ENCODE measurements at places on chromosomes 1 and 21.

DNA sequence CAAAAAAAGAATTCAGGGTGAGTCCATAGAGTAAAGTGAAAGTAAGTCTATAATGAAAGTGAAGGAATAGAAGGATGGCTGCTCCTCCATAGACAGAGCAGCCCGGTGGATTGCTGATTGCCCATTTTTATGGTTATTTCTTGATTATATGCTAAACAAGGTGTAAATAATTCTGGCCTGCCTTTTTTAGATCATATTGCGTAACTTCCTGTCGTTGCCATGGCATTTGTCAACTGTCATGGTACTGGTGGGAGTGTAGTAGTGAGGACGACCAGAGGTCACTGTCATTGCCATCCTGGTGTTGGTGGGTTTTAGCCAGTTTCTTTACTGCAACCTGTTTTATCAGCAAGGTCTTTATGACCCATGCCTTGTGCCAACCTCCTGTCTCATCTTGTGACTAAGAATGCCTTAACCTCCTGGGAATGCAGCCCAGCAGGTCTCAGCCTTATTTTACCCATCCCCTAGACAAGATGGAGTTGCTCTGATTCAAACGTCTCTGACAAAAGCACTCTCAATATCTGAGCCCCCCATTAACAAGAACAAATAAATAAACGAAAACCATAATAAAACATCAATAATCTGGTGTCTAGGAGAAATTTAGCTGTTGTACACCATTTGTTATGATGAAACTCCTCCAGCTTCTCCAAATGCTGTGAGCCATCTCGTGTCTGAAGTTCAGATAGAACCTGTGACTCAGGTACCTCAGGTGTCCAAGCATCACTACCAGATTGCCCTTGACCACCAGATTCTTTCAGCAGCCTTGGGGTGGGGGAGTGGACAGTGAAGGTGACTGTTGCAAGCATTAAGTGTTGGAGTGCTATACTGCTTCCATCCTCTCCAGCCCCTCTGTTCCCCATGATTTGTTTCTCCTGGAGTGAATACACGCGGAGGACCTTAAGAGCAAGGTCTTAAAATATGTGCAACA is 36.0 kb downstream of the EBNA1BP2 start:
- no peak for DNase-seq

GRCh38 chr1:213984387-213985208 is 3.2 kb upstream of the PROX1 start:
- DNase-seq = no peak

DNA sequence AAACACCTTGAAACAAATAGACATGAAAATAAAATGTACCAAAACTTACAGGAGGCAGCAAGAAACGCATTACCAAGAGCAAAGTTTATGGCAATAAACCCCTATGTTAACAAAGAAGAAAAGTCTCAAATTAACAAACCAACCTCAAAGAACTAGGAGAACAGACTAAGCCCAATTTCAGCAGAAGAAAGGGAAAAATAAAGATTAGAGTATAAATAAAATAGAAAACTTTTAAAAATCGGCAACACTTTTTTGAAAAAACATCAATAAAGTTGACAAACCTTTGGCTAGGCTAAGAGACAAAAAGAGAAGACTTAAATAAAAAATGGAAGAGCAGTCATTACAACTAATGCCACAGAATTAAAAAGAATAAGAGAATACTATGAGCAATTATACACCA is 42.7 kb downstream of the SLC30A10 start:
- no peak for DNase-seq

DNA sequence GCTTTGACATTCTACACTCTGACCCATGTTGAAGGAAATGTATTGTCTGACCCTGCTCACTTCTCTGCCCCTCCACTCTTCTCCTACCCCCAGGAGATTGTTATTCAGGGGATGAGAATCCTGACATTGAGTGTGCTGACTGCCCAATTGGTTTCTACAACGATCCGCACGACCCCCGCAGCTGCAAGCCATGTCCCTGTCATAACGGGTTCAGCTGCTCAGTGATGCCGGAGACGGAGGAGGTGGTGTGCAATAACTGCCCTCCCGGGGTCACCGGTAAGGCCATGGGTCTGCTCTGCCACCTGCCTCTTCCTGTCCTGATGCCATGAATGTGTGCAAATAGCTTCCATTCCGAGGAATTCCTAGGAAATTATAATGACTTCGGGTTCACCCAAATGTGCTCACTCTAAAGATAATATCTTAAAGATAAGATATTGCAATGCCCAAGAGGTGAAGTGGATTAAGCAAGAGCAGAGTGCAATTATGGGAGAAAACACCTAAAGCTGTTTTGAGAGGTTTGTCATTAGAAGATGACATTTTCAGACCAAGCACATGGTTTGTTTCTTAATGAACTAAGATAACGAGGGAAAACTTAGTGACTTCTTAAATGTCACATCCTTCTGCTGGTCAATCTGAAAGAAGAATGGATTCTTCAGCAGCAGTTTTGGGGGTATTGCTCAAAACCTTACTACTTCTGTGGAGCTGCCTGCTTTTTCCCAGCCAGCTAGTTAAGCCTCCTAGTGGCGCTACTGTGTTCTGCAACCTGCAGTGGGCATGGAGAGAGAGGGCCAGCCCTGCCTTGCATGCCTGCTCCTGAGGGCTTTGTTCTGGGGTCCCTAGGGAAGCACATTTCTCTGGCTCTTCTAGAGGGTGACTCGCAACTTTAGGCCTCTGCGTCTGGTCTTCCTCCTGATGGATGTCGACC is 41.6 kb downstream of the LAMC2 start:
- no peak for DNase-seq

- DNase-seq = no peak
These were observed 539.7 kb upstream of the DAB1 start for GRCh38 chr1:57963581-57963980.

- no peak for DNase-seq
These were observed 52.7 kb upstream of the EIF4G3 start for GRCh38 chr1:21229246-21230000.

DNA sequence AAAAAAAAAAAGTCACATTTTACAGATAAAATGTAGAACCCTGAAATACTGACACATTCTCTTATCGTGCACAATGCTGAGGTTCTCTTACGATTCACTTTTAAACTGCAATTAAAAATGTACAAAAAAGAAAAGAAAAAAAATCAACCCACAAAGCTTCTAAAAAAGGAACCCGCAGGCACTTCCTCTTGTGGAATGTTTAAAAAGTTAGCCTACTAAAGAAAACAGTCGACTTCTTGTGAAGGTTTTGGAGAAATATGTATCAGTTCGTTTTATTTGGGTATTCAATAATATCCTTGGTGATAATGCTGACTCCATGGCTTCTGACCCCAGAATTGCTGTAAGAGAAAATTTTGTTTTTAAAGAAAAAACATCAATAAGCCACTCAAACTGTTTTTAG is 10.2 kb downstream of the HNRNPU start:
- DNase-seq = no peak

DNA sequence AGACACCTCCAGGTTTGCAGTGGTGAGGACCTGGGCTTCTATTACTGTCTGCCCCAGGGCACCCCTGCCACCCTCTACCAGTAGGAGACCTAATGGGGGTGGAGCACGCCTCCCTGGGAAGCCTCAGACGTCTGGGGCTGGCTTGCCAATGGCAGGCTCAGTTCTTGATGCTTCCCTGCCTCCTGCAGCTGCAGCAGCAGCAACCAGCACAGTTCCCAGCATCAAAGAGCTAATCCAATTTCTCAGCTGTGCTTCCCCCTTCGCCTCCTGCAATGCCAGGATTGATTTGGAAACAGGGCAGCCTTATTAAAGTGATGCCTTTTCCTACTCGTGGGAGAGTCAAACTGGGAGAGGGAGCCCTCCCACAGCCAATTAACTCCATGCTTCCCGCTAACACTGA is 8.2 kb downstream of the SYT2 start:
- no peak for DNase-seq

DNA sequence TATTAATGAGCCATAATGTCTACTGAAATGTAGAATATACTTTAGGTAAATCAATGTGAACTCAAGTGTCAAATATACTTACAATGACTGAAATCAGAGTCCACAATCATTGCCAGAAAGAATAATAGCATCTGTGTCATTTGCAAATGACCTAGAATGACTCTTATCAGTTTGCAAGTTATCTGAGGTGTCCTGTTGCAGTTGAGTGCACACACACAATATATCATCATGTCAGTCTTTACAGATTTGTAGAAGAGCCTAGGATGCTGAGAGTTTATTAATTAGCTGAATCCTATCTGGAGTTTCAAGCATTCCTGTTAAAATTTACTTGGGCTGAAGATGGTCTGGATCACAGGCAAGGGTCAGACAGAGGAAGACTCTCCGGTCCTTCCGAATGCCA is 324.0 kb upstream of the GREM2 start:
- DNase-seq = no peak

DNA sequence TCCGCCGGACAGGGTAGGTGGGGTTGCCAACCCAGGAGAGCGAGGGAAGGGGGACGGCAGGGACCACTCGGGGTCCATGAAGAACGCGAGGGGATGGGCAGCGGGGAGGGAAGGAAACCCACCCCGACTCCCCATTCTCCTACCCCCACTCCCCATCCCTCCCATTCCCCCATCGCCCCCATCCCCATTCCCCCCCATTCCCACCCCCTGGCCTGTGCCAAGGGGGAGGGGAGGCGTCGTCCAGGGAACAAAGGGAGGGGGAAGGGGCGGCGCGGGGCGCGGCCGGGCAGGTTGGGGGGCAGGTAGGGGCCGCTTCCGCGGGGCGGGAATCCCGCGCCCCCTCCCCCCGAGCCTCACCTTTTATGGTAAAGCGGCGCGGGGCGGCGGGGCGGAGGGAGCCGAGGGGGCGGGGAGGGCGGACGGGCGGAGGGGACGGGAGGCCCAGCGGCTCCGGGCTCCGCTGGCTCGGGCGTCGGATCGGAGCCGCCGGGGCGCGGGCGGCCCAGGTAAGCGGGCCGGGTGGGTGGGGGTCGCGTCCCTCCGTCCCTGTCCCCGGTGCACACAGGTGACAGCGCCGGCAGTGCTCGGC is at the start of gene FBLIM1:
Gene FBLIM1 (plus strand): TSS at position 453 of the 589 bp plus-strand sequence. CDS start 6,189 bp downstream, outside the sequence.
- DNase-seq = no peak

DNA sequence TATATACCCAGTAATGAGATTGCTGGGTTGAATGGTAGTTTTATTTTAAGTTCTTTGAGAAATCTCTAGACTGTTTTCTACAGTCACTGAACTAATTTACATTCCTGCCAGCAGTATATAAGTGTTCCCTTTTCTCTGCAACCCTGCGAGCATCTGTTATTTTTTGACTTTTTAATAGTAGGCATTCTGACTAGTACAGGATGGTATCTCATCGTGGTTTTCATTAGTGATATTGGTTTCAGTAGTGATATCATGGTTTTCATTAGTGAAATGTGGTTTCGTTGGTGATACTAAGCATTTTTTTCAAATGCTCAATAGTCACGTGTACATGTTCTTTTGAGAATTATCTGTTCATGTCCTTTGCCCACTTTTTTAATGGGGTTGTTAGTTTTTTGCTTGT is 316.8 kb downstream of the PTBP2 start:
- no peak for DNase-seq

- no peak for DNase-seq
These were observed 53.1 kb upstream of the PPP2R5A start for GRCh38 chr1:212232090-212232489.

- no peak for DNase-seq
These were observed 115.6 kb upstream of the KAZN start for GRCh38 chr1:14482784-14483450.

GRCh38 chr1:231359113-231359512 is 21.0 kb downstream of the SPRTN start:
- DNase-seq = no peak

DNA sequence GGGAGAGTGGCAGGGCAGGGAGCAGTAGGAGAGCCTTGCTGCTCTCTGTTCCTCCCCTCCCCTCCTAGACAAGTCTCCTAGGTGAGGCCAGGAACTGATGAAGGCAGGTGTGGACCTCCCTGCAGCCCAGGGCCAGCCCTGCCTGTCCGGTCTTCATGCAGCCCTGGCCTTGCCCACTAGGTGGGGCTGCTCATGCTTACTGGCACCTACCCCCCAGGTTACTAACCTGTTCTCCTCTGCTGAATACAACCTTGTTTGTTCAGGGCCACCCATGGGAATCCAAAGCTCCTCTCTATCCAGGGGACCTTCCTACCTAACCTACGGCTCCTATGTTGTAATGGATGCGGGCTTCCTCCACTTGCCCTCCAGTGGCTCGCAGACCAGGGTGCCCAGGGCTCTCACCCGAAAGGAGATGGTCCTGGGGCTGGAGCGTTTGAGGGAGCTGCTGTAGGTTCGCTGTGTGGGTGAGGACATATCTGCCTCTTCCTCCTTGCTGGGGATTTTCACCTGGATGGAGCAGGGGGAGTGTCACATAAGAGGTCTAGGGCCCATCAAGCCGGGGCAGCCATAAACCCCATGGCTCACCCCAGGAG is 7.9 kb upstream of the TNNT2 start:
- DNase-seq = no peak

GRCh38 chr1:94539496-94539895 is 2.1 kb downstream of the F3 start:
- no peak for DNase-seq

DNA sequence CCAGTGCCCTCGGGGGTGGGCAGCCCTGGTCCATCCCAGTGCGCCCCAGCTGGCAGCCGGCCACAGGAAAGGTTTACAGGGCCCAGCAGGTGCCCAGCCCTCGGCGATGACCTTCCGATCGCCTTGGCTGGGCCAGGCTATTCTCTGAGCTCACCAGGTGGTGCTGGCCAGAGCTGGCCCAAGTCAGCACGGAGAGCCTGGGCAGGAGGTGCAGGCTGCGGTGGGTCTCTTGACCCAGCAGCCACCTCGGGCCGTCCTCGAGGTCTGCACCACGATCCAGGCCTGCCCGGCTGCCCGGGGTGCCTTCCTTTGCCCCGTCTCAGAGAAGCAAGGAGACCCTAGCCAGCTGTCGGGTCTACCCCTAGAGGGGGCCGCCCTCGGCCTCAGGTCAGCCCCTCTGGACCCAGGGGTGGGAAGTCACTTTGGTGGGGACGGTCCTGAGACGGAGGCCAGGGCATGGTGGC is 370 bp downstream of the PERM1 start:
- no peak for DNase-seq

DNA sequence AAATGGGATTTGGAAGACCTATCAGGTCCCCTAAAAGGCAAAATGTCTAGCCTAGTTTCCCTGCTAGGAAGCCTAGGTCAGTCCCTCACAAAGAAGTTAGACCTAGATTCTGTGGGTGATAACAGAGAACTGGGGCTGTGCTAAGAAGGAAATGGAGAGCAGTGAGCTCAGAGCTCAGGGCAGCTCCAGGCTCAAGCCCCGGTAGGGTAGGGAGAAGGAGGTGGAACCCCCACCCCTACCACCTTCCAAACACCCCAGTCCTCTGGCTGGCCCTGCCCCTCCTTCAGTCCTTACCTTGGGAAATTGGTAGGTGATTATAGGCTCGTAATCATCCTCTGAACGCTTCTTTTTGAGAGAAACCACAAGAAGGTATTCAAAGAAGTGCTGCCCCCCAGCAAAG is 1.1 kb downstream of the DENND2D start:
- DNase-seq = no peak

- no peak for DNase-seq
These were observed 12.4 kb downstream of the C8B start for GRCh38 chr1:56953386-56953785.

GRCh38 chr1:2126331-2127186 is 68.0 kb downstream of the FAAP20 start:
- DNase-seq = no peak

Measured in activated T-helper 1 cell treated with Interleukin-2 at 50 U/mL for 16 hours (primary cell).